ENCODE measurements at places on chromosomes 12 and 14.

- no peak for DNase-seq
Measured at GRCh38 chr14:104528496-104528895, 51.1 kb upstream of the C14orf180 start.

- no peak for DNase-seq
Measured at GRCh38 chr12:3398196-3398789, 92.7 kb upstream of the PRMT8 start.

DNA sequence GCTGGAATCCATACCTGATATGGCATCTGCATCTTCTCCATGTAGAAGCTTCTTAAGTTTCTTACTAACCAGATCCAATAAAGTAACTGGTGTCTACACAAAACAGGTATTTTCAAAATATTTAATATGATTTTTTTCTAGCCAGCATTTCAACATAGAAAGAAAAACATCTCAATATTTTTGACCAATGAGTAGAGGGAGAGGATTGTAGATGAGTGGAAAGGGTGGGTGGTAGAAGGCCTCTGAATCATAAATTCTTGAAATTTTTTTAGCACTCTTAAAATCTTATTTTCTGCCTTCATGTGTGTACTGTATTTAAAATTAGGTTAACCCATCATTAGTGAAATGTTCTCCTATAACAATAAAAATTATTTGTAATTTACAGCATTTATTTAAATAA, 18.0 kb downstream of the DEPDC4 start:
- no peak for DNase-seq

- DNase-seq, result no peak
Measured at GRCh38 chr14:97762386-97762785, 965.2 kb downstream of the VRK1 start.

GRCh38 chr12:61385771-61386170, 874.4 kb upstream of the USP15 start:
- DNase-seq, result peak; percentile 54

- no peak for DNase-seq
Measured at GRCh38 chr14:90797919-90798318, 18.3 kb downstream of the TTC7B start.

GRCh38 chr12:4171742-4172141, 101.8 kb upstream of the CCND2 start:
- DNase-seq, result no peak

DNA sequence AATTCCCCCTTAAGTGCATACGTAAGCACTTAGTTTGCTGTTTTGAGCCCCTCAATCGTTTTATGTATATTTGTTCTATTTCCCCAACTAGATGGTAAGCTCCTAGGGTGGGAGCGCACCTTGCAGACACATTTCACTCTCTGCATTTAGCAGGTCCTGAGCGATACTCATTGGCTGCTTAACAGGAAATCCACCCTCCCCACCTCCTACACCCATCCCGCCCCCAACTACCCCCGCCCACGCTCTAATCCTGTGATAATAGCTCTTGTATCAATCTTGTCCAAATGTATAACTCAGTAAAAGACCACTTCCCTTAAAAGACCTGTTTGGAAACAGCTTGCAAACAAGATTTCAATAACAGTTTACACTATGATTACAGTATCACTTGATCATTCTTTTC, 8.1 kb downstream of the LPAR5 start:
- DNase-seq, result no peak

DNA sequence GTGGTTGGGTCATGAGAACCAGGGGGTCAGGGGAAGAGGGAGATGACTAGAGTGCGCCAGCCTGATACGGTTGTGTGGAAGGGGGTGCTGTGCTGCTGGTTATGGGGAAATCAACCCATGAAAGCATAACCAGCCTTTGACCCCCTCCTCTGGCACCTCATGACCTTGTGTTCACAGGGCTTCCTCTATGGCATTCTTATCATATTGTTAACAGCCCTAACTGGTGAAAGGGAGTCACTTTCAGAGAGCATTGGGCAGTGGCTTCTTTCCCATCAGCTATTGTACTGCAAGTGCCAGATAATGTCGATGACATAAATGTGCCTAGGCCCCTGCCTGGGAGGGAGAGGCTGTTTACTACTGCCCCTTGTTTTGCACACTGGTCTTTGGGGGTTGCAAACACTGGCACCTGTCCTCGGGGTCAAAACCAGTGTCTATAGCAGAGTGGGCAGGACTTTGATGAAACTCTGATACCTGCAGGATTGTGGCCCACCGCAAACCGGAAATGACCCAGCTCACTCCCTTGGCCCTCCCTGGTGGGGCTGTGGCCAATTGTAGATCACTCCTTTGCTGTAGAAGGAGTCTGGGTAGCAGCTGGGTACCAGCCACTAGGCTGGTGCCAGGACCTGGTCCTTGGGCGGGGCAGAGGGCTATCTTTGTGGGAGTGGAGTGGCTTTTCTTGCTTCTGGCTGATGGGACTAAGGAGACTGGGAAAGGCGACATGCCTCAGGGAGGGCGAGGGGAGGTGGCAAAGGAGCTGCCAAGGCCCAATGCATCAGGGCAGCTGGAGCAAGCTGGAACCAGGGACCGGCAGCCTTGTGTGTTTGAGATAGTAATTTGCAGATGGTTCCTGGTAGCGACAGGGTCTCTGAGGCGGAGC, 634 bp upstream of the TMEM63C start:
- DNase-seq, result no peak

DNA sequence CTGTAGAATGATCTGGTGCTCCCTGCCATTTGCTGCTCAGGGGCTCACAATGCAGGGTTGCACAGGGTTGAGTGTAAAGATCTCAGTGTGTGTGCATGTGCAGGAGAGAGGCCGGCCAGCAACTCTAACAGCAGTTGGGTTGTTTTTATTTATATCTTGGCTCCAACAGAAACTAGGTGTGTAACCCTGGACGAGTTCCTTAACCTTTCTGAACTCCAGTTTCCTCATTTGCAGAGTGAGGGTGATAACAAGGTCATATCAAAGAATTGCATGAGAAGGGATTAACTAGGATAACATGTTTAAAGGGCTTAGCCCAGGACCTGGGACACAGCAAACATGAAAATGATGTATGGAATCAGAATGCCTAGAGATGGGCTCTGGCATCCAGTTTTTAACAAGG, 14.8 kb upstream of the JDP2 start:
- DNase-seq, result no peak

DNA sequence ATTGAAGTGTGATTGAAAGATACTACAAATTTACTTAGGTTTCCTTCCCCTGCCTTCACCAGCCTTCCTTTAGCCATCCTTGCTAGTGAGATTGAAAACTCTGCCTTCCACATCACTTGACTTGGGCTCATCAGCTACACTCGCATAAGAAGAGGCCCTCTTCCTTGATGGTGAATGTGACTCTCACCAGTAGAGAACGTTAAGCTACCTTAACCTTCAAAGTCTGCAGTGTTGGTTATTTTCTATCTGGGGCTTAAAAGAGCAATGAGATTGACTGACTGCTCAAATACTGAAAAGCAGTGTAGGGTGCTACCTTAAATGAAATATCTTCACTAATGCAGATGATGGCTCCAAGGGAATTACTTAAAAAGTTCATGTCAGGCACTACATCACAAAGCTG, 271.8 kb downstream of the EGLN3 start:
- peak; percentile 4 for DNase-seq

- no peak for DNase-seq
Measured at GRCh38 chr12:34264110-34264509, 241.8 kb downstream of the ALG10 start.

DNA sequence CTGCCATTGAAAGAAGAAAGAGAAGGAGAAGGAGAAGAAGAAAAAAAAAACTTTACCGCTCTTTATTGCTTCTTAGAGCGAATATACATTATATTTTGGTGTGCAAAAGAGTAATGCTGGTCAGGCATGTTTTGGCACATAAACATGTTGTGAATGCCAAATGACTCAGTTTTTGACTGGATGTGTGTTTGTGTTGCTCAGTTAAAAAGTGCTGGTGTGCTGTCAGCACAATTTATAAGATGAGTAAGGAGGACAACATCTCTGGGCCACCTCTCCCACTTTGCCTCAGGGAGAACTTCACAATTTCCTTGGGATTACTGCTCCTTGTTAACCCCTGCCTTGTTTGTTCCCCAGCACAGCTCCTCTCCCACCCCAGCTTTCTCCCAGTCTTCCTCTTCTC, 584.8 kb downstream of the ETNK1 start:
- DNase-seq, result no peak

DNA sequence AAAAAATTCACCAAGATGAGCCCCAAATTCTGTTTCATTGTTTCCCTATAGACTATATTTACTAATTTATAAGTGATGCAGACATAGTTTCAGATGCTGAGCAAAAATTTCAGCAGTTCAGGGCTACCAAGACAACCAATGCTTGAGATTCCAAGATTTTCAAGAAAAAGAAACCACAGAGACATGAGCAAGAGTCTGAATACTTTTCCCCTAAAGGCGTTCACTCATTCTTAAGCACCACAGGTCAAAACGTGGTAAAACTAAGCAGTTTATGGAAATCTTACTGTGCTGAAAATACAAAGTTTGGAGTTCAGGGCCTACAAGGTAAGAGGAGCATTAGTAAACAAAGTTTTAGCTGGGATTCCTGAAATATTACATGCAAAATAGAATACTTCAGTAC, 221.2 kb downstream of the KCNH5 start:
- DNase-seq, result no peak

DNA sequence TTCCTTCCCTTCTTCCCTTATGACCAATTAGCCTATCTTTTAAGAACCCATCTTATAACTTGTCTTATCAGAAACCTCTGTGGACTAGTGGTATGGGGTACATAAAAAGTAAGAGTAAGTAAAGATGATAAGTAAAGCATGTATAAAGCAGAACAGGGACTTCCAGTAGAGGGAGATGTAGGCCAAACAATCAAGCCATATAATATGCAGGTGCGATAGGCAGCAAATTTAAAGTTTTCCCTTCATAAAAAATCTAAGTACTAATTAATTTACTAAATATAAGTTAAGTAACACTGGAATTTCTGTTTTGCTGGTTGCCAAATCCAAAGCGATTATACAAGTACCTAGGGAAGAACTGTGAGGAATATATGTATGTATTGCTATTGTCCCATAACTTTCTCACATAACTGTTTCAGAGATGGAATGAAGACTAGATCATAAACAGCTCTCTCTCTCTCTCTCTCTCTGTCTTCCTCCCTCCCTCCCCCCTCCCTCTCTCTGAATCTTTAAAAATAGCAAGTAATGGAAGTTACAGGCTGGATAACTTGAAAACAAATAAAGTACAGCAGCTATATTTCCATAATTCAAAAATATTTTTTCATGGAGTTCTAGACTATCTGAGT, 25.7 kb downstream of the METTL25 start:
- peak; percentile 11 for DNase-seq

- no peak for DNase-seq
Measured at GRCh38 chr12:121436706-121437105, 36.8 kb downstream of the RNF34 start.

DNA sequence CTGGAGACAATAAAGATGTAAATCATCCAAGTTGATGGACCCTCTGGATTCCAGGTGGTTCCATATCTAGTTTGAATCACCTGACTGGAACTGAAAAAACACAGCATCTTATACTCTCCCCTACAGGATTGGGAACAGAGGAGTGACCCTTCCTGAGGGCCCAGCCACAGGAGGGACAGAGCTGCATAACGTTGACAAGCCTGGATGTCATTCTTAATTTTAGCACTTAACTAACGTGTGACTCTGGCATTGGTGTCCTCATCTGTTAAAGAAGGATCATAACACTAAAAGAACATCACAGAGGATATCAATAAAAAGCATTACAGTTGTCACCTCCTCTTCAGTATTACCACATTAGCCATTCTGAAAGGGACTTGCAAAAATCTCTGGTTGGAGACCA, 47.7 kb downstream of the STON2 start:
- no peak for DNase-seq

- no peak for DNase-seq
Measured at GRCh38 chr12:25459541-25459951, 93.5 kb downstream of the LMNTD1 start.

DNA sequence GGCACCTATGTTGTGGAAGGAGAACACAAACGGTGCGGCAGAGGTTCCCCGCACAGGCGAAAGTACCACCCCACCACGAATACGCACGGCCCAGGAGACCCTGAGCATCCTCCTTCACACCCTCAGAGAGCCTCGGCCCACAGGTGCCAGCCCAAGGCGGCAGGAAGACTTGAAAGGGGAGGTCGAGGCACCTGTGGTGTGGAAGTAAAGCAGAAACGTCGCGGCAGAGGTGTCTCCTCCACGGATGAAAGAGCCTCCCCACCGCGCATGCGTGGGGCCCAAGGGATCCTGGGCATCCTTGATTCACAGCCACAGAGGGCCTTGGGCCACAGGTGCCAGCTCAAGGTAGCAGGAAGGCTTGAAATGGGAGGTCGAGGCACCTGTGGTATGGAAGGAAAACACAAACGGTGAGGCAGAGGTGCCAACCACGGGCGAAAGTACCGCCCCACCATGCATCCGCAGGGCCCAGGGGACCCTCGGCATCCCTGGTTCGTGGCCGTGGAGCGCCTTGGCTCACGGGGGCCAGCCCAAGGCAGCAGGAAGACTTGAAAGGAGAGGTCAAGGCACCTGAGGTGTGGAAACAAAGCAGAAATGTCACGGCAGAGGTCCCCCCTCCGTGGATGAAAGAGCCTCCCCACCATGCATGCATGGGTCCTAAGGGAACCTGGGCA, 380.1 kb downstream of the ALG10 start:
- DNase-seq, result no peak

GRCh38 chr14:99234961-99235571, 36.9 kb downstream of the BCL11B start:
- no peak for DNase-seq

DNA sequence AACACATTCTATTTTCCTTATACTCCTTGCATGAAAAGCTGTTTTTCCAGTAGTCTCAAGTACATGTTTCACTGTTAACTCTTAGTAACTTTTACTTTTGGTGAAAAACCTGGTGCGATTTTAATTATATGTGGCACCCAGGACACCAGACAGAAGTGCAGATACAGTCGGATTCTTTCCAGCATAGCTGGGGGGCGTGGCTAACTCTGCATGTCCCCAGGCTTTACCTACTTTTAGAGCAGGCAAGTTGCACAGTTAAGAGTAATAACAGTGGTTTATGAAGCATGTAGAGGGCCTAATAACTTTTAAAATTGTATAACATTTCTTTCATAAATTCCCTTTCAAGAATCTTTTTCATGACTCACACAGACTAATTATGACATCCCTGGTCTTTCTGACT, 70.7 kb downstream of the HSD17B6 start:
- no peak for DNase-seq

DNA sequence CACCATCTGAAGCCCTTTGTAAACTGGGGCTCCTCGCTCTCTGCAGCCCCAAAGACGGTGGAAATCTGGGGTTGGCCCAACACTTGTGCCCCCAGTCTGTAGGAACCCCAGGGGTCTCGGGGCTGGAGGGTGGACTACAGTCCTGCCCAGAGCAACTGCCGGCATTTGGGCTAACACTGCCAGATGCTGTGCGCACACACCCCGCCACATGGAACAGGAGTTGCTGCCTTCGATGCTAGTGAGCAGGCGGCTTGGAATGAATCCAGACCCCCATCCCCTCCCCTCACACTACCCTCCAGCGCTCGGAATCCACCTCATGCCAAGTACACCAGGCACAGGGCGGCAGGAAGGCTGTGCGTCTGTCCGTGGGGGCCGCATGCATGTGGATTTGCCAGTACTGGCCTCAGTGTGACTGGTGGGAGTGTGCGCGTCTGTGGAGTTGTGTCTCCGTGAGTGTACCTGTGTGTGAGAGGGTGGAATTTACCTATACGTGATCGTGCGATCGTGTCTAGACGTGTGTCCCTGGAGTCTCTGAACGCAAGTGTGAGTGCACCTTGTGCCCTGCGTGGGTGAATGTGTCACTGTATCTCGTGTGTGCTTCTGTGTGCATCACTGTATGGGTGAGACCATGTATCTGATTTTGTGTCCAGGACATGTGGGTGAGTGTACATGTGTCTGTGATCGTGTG, 5.1 kb downstream of the LHX5 start:
- no peak for DNase-seq

GRCh38 chr12:62320054-62320453, 59.9 kb downstream of the USP15 start:
- no peak for DNase-seq

Measured in COLO829 (cell line).